ENCODE measurements at places on chromosomes 2 and 18.

GRCh38 chr2:18384242-18384641 lies 176.2 kb downstream of the RDH14 start:
- no peak for DNase-seq

GRCh38 chr18:74381621-74382295 lies 66.1 kb downstream of the C18orf63 start:
- DNase-seq: no peak

DNA sequence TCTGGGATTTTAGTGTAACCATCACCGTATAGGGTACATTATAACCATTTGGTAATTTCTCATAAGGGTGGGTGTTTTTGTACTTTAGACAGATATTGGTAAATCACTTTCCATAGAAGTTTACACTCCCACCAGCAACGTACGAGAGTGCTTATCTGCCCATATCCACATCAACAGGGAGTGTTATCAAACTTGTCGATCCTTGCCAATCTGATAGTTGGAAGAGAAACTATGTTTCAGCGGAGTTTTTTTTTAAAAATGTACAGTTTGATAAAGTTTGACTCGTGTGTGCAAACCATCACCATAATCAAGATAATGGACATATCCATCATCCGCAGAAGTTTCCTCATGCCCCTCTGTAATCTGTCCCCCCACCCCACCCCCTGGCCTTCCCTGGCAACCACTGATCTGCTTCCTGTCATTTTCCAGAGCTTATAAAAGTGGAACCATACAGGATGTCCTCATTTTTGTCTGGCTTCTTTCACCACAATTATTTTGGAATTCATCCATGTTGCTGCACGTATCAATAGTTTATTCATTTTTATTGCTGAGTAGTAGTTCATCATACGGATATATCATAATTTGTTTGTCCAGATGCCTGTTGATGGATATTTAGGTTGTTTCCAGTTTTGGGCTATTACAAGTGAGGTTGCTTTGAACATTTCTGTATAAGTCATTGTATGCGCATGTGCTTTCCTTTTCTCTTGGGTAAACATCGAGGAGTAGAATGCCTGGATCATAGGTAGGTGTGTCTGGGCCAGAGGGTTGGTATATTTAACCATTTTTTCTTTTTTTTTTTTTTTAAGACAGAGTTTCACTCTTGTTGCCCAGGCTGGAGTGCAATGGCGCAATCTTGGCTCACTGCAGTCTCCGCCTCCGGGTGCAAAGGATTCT lies 18.6 kb downstream of the GLI2 start:
- no peak for DNase-seq

DNA sequence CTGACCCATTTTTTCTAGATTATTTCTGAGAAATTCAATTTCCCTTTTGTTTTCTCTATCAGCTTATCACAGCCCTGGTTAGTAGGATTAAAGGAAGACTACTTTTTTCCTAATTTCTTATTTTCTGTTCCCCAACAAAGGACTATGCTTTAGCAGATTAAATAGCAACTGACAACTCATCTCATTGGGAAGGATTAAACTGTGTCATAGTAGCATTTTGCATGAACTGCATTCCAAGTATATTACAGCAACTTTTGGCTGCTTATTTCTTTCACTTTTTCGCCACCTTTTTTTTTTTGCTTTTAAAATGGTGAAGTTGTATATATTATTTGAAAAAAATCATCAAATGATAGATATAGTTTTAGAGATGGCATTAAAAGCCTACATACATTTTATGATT lies 570.3 kb downstream of the FBXO15 start:
- no peak for DNase-seq

GRCh38 chr2:54594048-54594447 lies 129.4 kb upstream of the EML6 start:
- DNase-seq: no peak

DNA sequence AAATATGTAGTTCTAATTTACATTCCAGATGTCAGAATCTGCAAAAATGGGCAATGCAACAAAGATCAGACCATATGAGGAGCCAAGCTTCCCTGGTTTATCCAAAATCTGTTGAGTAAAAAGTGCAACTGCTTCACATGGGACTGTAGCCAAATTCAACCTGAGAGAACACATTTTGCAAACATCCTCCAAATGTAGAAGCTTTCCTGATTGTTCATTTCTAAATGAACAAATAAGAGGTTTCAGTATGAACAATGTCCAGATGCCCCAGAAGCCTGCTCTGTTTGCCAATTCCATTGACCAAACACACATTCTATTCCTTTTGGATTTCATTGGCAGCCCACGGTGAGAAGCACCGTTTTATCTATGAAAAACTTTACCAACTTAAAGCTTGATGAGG lies 117.9 kb upstream of the OSR1 start:
- DNase-seq: no peak
